T-cell (primary cell): ENCODE measurements at places on chromosomes 5 and 9. TPM values are rescaled to one million over a fixed set of nuclear protein-coding genes. Genes with fewer than 3 reads are reported as not detected.

DNA sequence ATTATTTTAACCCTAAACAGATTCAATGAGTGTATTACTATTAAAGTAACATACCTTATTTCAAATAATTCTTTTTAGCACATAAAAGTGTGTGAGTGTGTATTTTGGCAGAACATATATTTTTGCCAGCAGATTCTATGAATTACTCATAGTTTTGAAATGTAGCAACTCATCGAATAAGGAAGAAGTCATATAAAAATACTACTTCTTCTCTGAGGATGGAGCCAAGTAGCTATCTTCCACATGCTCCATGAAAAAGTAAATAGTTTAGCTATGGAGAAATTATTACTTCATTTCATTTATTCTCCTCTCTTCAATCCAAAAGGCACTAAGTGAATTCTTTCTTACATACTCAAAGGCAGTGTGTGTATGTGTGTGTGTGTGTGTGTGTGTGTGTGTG is 1090.4 kb upstream of the CDH6 start:
- no peaks in the 10 kb centered on the region for H3K27me3 ChIP-seq
- H3K27ac ChIP-seq: no peak overlapping the region
- H3K36me3 ChIP-seq: no peaks in the 10 kb centered on the region
- H3K4me1 ChIP-seq: no peaks in the 10 kb centered on the region

DNA sequence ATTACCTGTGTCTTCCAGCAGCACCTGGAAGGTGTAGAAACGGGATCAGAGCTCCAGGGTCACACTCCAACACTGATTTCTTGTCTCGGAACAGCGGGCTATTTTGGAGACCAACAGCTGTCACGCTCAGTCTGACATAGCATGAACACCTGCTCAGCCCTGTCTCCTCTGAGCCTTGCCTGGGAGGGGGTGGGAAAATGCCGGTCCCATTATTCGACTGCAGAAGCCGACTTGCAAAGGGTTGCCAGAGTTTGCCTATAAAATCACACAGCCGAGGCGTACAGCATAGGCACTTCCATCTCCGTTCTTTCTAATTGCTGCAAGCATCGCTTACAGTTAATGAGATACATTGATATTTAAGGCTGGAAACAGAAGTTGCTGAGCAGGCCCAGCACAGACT is 300.8 kb upstream of the MSX2 start:
- no peak overlapping the region for H3K4me3 ChIP-seq
- H3K27me3 ChIP-seq: no peaks in the 10 kb centered on the region
- no peaks in the 10 kb centered on the region for H3K4me1 ChIP-seq
- H3K36me3 ChIP-seq: no peaks in the 10 kb centered on the region
- H3K27ac ChIP-seq: no peak overlapping the region

DNA sequence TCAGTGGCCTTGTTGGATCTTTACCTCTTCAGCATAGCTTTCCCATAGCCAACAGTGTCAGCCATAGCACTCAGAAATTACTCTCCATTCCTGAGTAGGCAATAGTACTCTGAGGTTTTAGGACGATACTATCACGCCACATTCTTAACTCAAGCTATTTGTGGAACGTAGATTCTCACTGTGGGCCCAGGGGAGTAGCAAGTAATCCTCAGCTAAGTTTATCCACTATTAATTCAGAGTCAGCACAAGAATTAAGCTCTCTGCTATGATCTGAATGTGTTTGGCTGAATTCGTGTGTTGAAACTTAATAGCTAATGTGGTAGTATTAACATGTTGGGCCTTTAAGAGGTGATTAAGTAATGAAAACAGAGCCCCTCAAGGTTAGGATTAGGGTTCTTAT is 858.8 kb upstream of the NUDT12 start:
- no peak overlapping the region for H3K27ac ChIP-seq
- H3K4me1 ChIP-seq: no peaks in the 10 kb centered on the region
- DNase-seq: no peak
- H3K4me3 ChIP-seq: no peak overlapping the region
- no peaks in the 10 kb centered on the region for H3K27me3 ChIP-seq
- H3K36me3 ChIP-seq: no peaks in the 10 kb centered on the region

GRCh38 chr9:77374266-77374665 is 196.9 kb downstream of the VPS13A start:
- no peaks in the 10 kb centered on the region for H3K27me3 ChIP-seq
- H3K36me3 ChIP-seq: peaks cover 16% of the 10 kb centered on the region
- DNase-seq: no peak
- no peak overlapping the region for H3K27ac ChIP-seq

IFNB1 gene
- not detected for total RNA-seq

DNA sequence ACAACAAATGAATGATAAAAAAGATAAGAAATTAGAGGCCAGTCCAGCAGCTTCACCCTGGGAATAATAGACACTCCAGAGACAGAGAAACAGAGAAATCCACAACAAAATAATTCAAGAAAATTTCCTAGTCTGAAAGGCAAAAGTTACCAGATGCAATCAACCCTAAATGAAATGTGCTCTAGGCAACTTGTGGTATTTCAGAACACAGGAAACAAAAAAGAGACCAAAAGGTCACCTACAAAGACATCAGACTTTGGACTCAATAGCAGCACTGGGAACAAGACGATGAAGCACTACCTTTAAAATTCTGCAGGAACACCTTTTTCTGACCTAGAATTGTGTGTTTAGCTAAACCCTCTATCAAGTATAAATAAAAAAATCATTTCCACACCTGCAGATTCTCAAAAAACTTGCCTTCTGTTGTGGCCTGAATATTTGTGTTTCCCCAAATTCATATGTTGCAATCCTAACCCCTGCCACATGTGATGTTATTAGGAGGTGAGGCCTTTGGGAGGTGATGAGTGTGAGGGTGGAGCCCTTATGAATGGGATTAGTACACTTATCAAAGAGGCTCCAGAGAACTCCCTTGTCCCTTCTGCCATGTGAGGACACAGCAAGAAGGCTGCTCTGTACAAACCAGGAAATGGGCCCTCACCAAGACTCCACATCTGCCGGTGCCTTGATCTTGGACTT is 5.9 kb upstream of the MAPK9 start:
- peaks cover 23% of the 10 kb centered on the region for H3K4me1 ChIP-seq
- H3K27ac ChIP-seq: no peak overlapping the region
- H3K27me3 ChIP-seq: no peaks in the 10 kb centered on the region
- DNase-seq: no peak
- no peaks in the 10 kb centered on the region for H3K36me3 ChIP-seq

- no peaks in the 10 kb centered on the region for H3K27me3 ChIP-seq
- no peak overlapping the region for H3K27ac ChIP-seq
- no peaks in the 10 kb centered on the region for H3K36me3 ChIP-seq
- no peak overlapping the region for H3K4me3 ChIP-seq
- H3K4me1 ChIP-seq: no peaks in the 10 kb centered on the region
These were observed 180.8 kb downstream of the CARTPT start for GRCh38 chr5:71899865-71900342.

GRCh38 chr9:26551451-26551850 is 341.2 kb downstream of the CAAP1 start:
- H3K36me3 ChIP-seq: no peaks in the 10 kb centered on the region
- H3K27me3 ChIP-seq: no peaks in the 10 kb centered on the region
- no peaks in the 10 kb centered on the region for H3K4me1 ChIP-seq
- no peak for DNase-seq
- no peak overlapping the region for H3K27ac ChIP-seq
- H3K4me3 ChIP-seq: no peak overlapping the region

- no peaks in the 10 kb centered on the region for H3K4me1 ChIP-seq
- H3K27ac ChIP-seq: no peak overlapping the region
- H3K4me3 ChIP-seq: no peak overlapping the region
- H3K36me3 ChIP-seq: peaks cover 20% of the 10 kb centered on the region
- no peak for DNase-seq
These were observed 75.8 kb downstream of the SMIM23 start for GRCh38 chr5:171861381-171861780.

GRCh38 chr5:378976-379742 is 57.6 kb downstream of the AHRR start:
- no peak overlapping the region for H3K4me3 ChIP-seq
- H3K27ac ChIP-seq: no peak overlapping the region
- DNase-seq: peak; percentile 4
- no peaks in the 10 kb centered on the region for H3K27me3 ChIP-seq

SPATA31D4 gene
- not detected for total RNA-seq

MARVELD2 gene
- 0.43 TPM for total RNA-seq

GRCh38 chr5:145764325-145764724 is 70.8 kb downstream of the PRELID2 start:
- DNase-seq: no peak
- no peak overlapping the region for H3K4me3 ChIP-seq
- H3K27me3 ChIP-seq: no peaks in the 10 kb centered on the region
- H3K4me1 ChIP-seq: no peaks in the 10 kb centered on the region
- H3K36me3 ChIP-seq: no peaks in the 10 kb centered on the region
- H3K27ac ChIP-seq: no peak overlapping the region

DNA sequence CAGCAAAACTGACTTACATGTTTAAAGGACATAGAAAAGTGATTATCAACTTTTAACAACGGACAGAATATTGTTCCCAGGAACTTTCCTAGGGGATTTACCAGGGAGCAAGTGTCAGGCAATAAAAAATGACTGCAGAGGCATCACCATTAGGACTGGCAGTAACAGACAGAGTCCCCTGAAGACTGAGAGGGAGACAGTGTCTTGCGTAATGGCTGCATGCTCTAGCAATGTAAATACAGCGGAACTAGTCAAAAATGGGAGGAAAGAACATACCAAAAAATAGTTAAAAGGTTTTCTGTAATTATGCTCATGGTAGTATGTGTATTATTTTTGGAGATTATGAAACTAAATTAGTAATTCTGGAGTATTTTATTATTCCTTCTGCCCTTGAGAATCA is 181.8 kb downstream of the CRB2 start:
- H3K4me1 ChIP-seq: no peaks in the 10 kb centered on the region
- H3K4me3 ChIP-seq: no peak overlapping the region
- H3K36me3 ChIP-seq: no peaks in the 10 kb centered on the region
- DNase-seq: no peak
- H3K27me3 ChIP-seq: no peaks in the 10 kb centered on the region

- H3K27me3 ChIP-seq: peaks cover 14% of the 10 kb centered on the region
- no peak overlapping the region for H3K4me3 ChIP-seq
- no peak overlapping the region for H3K27ac ChIP-seq
- H3K36me3 ChIP-seq: no peaks in the 10 kb centered on the region
- no peaks in the 10 kb centered on the region for H3K4me1 ChIP-seq
- no peak for DNase-seq
These were observed 27.3 kb upstream of the ZSWIM6 start for GRCh38 chr5:61304590-61305381.

KCNN2 gene
- not detected for total RNA-seq

DNA sequence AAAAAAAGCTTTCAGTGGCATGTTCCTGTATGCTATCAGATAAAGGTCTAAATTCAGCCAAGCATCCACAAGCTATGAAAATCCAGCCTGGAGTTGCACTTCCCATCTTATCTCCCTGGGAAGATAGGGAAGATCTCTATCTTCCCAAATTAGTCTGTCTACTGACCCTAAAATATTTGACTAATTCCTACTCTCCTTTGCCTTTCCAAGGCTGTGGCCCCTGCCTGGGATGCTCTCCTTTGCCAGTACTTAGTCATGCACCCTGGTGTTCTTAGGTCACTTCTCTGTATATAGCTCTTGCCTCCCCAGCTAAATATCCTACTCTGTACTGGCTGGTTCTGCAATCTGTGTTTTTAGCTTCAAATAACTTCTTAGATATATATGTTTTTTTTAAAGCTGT is 44.0 kb upstream of the PLPP1 start:
- H3K27me3 ChIP-seq: peaks cover 3% of the 10 kb centered on the region
- no peaks in the 10 kb centered on the region for H3K36me3 ChIP-seq
- H3K4me1 ChIP-seq: peaks cover 6% of the 10 kb centered on the region
- H3K4me3 ChIP-seq: no peak overlapping the region

DNA sequence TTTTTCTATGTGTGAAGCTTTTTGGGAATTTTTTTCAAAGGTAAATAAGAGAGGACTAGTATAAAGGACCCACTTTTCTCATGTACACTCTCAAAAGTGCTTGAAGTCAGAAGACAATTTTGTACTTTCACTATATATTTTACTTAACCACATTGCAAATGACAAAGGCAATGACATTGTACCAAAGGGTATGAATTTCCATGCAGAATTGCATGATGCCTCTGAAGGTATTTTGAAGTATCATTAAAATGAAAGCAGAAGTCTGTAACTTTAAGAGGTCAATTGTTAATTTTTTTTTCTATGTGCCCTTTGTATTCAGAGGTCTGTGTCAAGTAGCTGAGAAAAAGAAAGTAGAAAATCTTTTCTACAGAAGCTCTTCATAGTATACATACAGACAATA is 84.7 kb downstream of the ST8SIA4 start:
- no peak overlapping the region for H3K4me3 ChIP-seq
- no peaks in the 10 kb centered on the region for H3K27me3 ChIP-seq
- H3K27ac ChIP-seq: no peak overlapping the region
- H3K36me3 ChIP-seq: no peaks in the 10 kb centered on the region
- no peaks in the 10 kb centered on the region for H3K4me1 ChIP-seq

SPEF2 gene
- total RNA-seq: 11.3 TPM

APC gene
- total RNA-seq: 37.8 TPM

N4BP3 gene
- total RNA-seq: 4.0 TPM

DNA sequence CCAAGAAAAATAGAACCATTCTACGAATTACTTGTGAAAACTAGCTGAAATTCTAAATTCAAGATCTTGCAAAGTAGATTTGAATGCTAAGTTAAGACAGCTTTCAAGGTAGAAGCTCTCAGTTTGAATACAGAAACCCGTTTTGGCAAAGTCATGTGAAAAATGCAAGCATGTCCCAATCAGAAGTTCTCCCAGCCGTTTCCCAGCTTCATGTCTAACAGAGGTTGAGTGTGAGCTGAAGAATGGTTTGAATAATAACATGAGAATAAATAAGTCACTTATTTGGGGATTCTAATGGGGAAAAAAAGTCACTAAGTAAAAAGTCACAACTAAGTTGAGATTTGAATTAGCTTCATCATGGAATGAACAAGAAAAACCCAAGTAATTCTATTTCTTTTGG is 152.5 kb upstream of the MAP3K1 start:
- no peak for DNase-seq
- no peak overlapping the region for H3K27ac ChIP-seq
- H3K4me3 ChIP-seq: no peak overlapping the region
- H3K36me3 ChIP-seq: no peaks in the 10 kb centered on the region

ALDH7A1 gene
- 3.3 TPM for total RNA-seq

- H3K36me3 ChIP-seq: no peaks in the 10 kb centered on the region
- H3K27me3 ChIP-seq: peaks cover 2% of the 10 kb centered on the region
- no peak overlapping the region for H3K27ac ChIP-seq
- no peak overlapping the region for H3K4me3 ChIP-seq
- DNase-seq: no peak
These were observed 24.8 kb upstream of the CCL21 start for GRCh38 chr9:34734720-34735119.

DNA sequence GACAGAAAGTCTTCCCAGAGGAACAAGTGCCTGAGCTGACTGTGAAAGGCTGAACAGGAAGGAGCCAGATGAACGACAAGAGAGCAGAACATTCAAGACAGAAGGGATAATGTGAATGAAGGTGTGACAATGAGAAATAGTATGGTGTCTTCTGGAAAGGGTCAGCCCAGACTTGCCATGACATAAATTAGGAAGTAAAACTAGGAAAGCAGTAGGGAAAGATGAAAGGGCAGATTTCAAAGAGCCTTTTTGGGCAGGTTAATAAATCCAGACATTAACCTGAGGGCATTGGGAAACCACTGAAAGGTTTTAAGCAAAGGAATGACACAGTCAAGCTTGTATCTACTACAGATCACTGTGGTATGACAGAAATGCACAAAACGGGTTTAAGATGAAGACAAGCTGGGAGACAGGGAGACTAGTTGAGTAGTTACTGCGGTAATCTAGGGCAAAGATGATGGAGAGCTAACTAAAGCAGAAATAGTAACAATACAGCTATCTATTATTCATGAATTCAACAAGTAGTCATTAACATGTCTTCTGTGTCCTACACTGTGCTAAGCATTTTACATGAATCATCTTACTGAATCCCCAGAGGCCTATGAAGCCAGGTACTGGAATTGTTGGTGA is 580.9 kb upstream of the WWC1 start:
- H3K4me1 ChIP-seq: no peaks in the 10 kb centered on the region
- DNase-seq: no peak
- H3K27me3 ChIP-seq: no peaks in the 10 kb centered on the region
- no peak overlapping the region for H3K27ac ChIP-seq

IL3 gene
- not detected for total RNA-seq

SOX30 gene
- total RNA-seq: 0.10 TPM

MAML1 gene
- 51.3 TPM for total RNA-seq
